CD4-positive, alpha-beta T cell treated with Interleukin-4 for 1 hour (primary cell): ENCODE measurements at places on chromosomes 1 and 21.

DNA sequence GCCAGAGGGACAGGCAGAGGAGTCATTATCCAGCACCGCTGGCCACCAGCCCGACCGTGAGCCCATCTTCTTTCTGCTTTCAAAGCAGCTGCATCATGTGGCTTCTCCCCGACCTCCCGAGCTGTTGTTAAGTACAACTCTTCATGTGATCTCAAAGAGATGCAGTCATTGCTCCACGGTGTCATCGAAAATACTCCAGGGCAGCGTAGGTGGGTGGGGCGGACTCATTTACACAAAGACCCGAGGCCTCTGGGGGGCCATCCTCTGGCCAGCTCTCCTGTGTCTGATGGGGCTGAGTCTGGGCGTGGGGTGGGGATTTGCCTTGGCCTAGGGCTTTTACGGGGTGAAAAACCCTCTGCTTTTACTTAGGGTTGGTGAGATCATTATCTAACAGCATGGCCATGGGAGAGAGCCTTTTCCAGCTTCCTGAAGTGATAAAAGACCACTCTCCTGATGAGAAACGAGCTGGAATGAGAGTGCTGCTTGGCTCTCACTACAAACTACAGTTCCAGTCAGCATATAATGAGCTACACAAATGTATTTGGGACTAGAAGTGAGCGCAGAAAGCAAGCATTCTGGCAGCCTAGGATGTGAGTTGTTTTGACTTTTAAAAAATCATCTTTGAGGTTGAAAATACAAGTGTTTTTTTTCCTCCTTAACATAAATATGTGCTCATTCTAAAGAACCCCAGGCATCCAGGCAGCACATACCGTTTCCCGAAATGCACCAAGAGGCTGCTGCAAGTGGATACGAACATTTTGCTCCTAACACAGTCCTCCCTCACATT, 165.0 kb downstream of the RHOU start:
- no peak for DNase-seq

- DNase-seq = no peak
These were observed 31.5 kb downstream of the PADI4 start for GRCh38 chr1:17339521-17339920.

DNA sequence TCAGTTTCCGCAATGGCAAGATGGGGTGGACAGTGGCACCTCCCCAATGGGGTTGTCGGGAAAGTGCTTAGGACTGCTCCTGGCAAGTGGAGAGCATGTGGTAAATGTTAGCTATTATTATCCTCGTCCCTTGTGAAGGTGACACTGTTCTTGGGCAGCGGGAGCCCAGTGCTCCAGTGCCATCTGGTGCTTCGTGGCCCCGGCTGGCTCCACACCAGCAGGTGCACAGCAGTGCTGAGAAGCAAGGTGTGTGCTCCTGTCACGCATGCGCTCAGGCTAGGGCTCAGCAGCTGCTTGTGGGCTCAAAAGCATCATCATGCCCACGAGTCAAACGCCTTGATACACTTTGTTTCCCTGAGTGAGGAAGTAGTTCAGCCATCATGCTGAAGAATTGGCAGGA, 24.9 kb upstream of the KCNC4 start:
- no peak for DNase-seq

DNA sequence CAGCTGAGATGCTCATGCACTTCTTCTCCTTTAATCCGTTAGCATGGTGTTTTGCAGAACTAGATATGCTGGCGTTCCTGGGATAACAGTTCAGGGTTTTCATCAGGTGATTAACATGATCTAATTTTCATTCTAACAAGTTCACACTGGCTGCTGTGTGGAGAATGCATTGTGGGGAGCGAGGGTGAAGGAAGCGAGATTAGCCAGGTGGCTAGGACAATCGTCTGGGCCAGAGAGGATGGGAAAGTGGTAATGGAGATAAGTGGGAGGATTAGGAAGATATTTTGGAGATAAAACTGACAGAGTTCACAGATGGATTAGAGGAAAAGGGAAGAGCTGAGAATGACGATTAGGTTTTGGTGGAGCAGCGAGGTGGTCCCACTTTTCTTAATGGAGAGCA, 138.1 kb upstream of the MAGI3 start:
- no peak for DNase-seq

DNA sequence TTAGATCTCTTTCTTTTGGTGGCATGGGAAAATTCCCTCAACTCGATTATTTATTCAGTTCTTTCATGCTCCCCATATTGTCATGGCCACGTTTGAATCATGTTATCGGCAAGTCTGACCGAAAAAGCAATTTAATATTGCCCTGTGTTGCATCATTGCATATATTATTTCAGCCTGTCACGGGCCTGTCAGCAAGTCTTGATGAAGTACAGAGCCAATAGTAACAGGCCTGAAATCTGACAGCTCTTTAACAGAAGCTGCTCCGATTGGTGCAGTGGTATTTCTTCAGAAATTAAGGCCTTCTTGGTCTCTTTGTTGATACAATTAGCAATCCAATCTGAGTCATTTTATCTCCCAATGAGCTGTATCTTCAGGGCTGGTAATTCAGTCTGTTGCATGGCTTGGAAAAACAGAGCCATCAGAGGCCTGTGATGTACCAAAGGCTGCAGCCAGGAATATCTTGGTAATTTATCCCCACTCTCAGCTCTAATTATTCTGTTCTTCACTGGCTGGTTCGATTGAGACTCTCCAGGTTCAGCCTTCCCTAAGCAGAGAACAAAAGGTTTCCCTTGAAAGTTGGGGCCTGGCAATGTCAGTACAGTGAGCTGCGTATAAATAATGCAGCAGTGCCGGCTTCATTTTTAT, 149.5 kb downstream of the FGGY start:
- DNase-seq = no peak

GRCh38 chr1:59057211-59057694, 239.6 kb upstream of the FGGY start:
- peak; percentile 41 for DNase-seq

DNA sequence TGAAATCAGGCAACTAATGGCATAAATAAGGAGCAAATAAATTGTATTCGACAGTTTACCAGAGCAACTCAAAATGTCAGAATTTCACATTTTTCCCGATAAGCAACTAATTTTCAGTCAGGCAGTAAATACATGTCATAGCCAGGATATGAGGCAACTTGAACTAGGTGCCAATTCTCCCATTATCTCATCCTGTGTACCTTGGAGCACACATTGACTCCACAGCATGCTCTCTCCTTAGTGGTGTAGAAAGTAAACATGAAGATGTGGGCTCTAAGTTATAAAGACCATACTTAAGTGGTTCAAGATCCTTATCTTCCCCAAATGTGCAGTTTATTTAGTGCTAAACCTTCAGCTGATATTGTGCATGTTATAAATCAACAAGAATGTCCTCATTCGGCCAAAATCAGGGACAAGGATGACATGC, 197.8 kb downstream of the VAV3 start:
- no peak for DNase-seq

DNA sequence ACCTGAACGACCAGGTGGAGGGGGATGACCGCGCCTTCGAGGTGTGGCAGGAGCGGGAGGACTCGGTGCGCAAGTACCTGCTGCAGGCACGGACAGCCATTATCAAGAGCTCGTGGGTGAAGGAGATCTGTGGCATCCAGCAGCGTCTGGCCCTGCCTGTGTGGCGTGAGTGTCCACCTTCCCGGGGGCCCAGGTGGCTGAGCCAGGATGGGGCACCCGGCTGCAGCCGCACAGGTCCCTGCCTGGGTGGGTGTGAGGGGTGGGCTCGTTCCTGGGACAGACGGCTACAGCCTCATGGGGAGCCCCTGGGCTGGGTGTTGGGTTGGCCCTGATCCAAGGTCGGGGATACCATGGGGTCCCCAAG, 65.2 kb downstream of the TRIM11 start:
- DNase-seq = no peak

DNA sequence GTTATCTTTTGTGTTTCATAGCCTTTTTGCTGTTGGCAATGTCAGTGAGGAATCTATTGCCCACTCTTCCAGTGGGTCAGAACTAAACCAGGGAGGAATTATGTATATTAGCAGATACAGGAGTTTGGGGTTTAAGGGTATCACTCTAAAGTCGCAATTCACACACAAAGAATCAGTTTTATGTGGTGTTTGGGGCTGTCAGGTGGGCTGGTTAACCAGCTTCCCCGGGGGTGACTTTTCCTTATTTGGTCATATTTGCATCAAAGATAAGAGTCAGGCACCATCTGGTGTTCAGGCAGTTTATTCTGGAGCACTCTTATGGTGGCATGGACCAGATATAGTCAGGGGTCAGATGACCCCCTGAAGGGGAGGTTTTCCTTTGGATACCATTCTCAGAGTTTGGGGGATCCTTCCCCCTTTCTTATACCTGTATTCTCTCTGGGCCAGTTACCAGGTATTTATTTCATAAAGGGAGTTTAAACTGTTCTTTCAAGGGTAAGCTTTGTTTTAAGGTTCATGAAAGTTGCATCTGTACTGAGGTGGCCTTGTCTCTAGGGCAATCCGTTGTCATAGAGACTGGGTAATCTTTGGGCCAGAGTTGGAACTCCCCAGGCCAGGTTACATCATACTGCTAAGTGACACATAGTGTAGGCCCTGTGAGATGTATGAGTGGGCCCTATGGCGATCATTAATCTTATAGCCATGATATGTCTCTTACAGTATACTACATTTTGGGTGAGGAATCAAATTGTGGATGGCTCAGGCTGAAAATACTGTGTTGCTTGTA, 148.2 kb downstream of the RWDD3 start:
- no peak for DNase-seq

- no peak for DNase-seq
These were observed 68.2 kb upstream of the PRDX6 start for GRCh38 chr1:173408886-173409285.

DNA sequence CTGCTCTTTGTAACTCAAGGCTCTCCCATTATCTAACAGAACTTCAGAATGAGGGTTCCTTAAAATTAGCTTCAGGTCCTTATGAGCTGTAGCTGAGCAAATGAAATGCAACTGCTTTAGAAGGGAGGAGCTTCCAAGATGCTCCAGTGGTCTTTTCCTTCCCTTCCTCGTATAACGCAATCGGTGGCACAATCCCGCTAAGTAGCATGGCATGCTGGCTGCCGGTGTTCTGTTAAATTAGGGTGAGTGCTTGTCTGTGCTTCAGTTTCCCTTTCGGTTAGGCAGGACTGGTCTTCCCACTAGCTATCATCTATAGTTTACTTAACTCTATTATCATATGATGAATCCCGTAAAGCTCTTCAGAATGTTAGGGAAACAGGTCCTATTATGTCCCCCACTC, 917 bp downstream of the KIAA0040 start:
- no peak for DNase-seq

GRCh38 chr1:50974618-50974935, 4.5 kb downstream of the CDKN2C start:
- no peak for DNase-seq

GRCh38 chr1:207820568-207821463, 69.0 kb downstream of the CD46 start:
- DNase-seq = no peak

GRCh38 chr1:207510444-207510843, 14.5 kb downstream of the CR1 start:
- no peak for DNase-seq

GRCh38 chr21:42844411-42845113, 34.8 kb downstream of the WDR4 start:
- DNase-seq = no peak

- no peak for DNase-seq
These were observed 226.6 kb downstream of the CAMTA1 start for GRCh38 chr1:7011826-7012225.

DNA sequence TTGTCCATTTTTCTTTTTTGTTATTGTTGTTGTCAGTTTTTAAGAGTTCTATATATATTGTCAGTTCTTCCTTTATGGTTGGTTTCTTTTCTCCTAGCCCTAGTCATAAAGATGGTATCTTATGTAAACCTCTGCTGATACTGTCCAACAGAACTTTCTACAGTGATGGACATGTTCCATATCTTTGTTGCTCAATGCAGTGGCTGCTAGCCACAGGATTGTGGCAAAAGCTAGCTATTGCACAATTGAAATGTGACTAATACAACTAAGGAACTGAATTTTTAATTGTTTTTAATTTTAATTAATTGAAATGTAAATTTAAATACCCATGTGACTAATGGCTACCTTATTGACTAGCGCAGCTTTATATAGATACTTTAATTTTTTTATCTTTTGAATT, 411.8 kb upstream of the PTBP2 start:
- DNase-seq = no peak

- DNase-seq = no peak
These were observed 92.1 kb upstream of the LMO4 start for GRCh38 chr1:87236585-87236984.

- no peak for DNase-seq
These were observed 383.3 kb upstream of the KAZN start for GRCh38 chr1:14215151-14215550.

- peak; percentile 90 for DNase-seq
These were observed 44.6 kb downstream of the RASSF5 start for GRCh38 chr1:206551986-206552326.

- peak; percentile 6 for DNase-seq
These were observed 113.7 kb upstream of the RRP15 start for GRCh38 chr1:218171302-218171893.

DNA sequence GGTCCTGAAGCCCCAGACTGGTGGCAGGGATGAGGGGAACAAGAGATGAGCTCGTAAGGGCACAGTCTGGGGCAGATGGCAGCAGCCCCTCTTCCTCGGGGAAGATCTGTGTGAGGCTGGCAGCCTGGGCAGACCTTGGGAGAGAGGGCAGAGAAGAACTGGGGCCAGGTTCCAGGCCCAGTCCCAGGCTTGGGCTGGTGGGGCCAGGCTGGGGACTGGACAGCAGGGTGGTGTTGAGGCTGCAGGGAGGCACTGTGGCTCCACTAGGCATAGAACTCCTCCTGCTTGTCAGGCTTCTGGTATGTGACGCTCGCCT, 35.7 kb downstream of the SDC3 start:
- no peak for DNase-seq

DNA sequence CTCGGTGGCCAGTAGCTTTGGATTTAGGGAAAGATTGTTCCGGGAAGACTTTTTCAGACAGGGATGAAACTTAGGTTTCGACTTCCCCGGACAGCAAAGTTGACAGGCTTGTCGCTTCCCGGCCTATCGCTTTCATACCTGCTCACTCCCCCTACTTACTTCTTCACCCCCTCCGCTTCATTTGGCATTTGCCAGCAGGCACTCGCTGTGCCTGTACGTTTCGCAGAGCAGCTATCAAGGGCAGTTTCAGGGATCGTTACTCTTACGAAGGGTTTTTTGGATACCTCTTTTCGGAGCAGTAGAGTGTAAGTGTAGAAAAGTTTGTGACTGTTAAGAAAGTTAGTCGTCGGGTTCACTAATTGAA, 393 bp downstream of the BLZF1 start:
- peak; percentile 14 for DNase-seq

DNA sequence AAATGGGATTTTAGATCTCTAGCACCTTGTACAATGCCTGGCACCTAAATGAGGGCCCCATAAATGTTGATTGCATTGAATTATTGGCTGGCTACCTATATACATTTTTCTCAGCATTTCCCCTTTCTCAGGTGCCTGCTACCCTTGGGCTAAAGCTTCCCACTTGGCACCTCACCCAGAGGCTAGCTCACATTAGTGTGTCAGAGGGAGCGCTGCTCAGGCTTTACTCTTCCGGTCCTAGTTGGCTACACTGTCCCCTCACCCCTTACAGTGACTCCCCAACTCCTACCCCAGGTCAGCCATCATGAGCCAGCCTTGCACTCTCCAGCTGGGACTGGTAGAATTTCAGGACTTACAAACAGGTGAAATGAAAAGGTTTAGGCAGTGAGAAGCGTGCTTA, 9.5 kb downstream of the TRAF5 start:
- DNase-seq = no peak
